Stimulated activated CD4-positive, alpha-beta T cell treated with anti-CD3 and anti-CD28 coated beads, Interleukin-4, amount 100 ng/mL, for 48 hours (primary cell): ENCODE measurements at places on chromosomes 12 and 14.

GRCh38 chr12:25556153-25556552 is 3.1 kb upstream of the LMNTD1 start:
- DNase-seq = no peak

GRCh38 chr14:94914191-94914590 is 144.3 kb upstream of the GSC start:
- DNase-seq = no peak

DNA sequence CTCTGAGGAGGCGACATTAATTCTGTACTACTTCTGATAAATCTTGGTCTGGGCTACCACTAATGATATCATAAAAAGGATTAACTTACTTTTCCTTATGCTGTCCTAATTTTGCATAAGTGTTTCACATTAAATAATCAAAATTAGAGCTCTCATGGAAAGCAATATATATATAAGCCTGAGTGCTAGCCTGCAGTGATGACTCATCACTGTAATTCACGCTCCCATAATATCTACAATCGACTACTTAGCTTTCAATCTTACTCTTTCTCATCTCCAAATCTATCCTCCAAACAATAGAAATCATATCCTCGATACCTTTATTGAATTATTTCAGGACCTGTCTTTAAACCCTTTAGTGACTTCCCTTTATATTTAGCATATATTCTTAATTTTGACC is 701.3 kb downstream of the RERGL start:
- no peak for DNase-seq

- DNase-seq = no peak
Observed at GRCh38 chr14:94042433-94043091, 16.4 kb downstream of the OTUB2 start.

GRCh38 chr12:96912261-96912660 is 5.2 kb downstream of the NEDD1 start:
- no peak for DNase-seq

DNA sequence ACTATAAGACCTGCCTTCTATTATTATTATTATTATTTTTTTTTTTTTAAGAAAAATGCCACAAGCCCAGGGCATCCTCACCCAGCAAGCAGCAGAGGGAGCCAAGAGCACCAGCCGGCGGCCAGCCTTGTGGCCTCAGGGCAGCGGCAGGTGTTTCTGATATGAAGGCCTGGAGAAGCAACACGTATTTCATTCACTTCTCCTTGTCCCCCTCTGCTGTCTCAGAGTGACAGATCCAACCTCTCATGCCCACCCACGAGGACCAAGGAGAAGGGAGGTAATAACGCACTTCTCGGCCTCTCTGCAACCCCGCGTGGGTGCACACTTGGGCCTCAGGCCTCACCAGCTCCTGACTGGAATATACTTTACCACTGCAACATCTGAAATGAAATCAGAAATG is 25.4 kb downstream of the CDC42BPB start:
- no peak for DNase-seq

GRCh38 chr12:125892276-125892675 is 827.0 kb downstream of the AACS start:
- DNase-seq = no peak

GRCh38 chr12:125744201-125744600 is 679.0 kb downstream of the AACS start:
- DNase-seq = no peak

- no peak for DNase-seq
Observed at GRCh38 chr14:77186911-77187648, 5.5 kb downstream of the TMEM63C start.

- no peak for DNase-seq
Observed at GRCh38 chr12:12528361-12529270, 34.0 kb downstream of the DUSP16 start.

- no peak for DNase-seq
Observed at GRCh38 chr14:51701951-51702350, 50.2 kb downstream of the FRMD6 start.

DNA sequence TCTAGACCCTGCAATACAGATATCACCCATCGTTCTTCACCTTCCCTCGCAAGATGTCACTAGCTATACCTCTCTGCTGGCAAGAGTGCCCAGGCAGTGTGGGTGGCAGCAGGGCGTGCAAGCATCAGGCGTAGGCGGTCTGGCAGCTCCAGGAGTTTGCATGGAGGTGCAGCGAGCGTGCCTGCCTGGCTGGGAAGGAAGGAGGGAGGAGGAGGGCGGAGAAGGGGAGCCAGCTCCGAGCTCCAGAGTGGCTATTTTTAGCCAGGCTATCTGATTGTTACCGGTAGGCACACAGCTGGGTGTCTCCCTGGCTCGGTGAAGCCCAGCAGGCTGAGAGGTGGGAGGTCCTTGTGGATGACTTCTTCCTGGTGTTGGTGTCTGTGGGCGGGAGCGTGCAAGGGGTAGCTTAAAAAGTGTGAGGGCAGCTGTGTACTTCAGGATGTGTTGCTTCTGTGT is 6.2 kb downstream of the FOXJ2 start:
- no peak for DNase-seq

DNA sequence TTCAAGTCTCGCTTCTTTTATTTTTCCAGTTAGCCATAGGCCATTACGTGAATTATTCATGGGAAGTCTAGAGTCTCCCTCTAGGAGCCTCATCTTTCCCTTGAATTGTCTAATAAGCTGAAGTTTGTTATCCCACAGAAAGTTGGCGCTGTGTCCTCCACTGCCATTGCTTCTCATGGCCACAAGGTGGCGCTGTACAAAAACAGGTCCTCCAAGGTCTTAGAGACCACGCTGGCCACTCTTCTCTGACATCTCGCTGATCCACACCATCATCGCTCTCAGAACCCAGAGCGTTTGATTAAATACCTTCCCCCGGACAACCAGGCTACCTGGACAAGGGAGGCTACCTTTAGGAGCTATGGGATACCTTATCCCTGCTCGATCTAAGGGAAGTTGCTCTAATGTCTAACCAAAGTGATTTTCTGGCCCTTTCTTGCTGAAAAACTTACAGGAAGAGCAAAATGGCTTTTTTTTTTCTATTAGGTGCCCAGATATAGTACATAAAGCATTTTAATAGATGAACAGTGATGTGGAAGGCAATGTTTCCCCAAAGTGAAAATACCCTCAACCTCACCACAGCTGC is 110.0 kb downstream of the CCDC60 start:
- peak; percentile 33 for DNase-seq

- DNase-seq = no peak
Observed at GRCh38 chr14:64688811-64689281, 15.4 kb upstream of the PLEKHG3 start.

- no peak for DNase-seq
Observed at GRCh38 chr12:111274777-111275176, 94.1 kb downstream of the PHETA1 start.

DNA sequence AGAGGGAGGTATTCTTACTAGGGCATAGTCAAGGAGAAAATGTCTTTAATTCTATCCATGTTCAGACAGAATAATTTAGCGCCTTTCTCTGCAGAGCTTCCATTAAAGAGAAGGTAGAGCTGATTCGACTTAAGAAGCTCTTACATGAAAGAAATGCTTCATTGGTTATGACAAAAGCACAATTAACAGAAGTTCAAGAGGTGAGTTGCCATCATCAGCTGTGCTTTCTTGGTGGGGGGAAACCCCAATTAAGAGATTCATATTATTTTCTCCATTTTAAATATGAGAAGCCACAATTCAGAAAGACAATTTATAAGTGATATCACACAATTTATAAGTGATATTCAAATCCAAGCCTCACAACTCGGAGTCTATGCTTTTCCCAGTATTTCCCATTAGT is 27.8 kb downstream of the RPGRIP1 start:
- no peak for DNase-seq
